ENCODE measurements at places on chromosomes 4 and X.

- DNase-seq = no peak
Observed at GRCh38 chr4:139223682-139224317, 46.8 kb upstream of the ELF2 start.

DNA sequence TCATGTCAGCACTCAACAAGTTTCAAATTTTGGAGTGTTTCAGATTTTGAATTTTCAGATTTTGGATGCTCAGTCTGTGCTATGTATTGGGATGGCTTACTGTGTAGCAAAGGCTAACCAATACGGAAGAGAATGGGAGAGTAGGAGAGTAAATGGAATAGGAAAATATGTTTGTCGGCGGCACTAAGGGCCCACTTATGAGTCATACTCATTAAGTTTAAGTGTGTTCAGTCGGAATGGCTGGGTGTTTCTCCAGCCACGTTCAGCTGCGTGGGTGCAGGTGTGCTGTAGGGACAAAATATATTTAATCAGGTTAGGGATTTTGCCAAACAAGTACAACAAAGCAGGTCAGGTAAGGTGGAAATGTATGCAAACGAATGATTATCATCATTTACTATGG, 13.6 kb downstream of the FTHL17 start:
- DNase-seq = no peak

- DNase-seq = no peak
Observed at GRCh38 chrX:20454117-20454516, 187.4 kb upstream of the RPS6KA3 start.

DNA sequence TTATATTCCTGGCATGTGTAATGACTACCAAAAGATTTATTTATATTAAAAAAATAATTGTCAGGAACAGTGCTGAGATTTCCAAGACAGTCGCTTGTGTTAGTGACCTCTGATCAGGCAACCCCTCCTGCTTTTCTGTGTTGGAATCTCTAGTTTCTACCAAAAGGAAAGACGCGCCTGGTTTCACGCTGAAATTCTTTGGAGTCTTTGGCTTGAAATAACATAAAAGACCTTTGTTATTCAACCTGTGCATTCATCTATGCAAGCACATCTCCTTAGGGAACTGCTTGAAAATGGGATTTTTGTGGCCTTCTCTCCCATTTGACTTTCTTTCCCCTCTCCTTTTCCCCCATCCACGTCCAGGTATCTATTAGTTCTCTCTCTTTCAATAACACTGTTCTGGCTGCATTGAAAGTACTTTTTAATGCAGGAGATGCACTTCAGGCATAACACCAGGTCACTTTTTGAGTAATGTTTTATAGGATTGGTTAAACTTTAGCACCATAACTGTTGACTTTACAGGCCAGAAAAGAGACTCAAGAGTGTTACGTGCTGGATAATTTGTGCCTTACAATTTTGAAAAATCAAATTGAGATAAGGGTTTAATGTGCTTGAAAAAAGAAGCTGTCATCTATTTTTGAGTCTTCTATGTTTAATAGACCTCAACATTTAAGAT, 172.7 kb downstream of the GPAT3 start:
- no peak for DNase-seq

- no peak for DNase-seq
Observed at GRCh38 chr4:13903901-13904300, 276.4 kb upstream of the BOD1L1 start.

DNA sequence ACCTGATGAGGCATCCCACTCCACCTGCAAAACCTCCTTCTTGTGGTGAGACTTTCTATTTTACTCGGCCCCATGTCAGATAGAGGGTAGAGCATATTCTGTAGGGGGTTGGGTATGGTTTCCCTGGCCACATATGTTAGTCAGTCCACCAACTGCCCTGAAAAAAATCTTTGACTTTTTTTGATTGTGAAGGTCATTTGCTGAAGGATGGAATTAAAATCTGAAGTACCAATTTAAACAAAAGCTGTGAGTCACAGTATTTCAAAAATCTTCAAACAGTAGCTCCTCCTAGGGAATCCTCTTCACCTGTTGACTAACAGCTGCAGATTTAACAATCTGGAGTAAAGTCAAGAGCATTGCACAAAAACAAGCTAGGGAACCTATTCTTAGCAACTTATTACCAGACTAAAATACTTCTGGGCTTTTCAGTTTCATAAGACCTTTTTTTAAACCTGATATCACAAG, 8.0 kb upstream of the CCDC110 start:
- no peak for DNase-seq

DNA sequence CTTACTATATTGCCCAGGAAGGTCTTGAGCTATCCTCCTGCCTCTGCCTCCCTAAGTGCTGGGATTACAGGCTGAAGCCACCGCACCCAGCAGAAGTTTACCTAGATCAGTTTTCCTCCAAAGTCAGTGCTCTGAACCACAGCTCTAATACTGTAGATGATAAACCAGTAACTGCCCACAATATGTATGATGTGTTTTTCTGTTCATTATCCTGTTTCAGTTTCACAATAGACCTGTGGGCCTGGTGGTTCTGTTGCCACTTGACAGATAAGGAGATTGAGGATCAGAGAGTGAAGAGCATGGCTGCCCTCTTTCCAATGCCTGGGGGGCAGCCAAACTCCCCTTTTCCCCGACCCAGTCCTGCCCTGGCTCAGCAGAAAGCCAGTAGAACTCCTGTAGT, 87.0 kb downstream of the EFNB1 start:
- no peak for DNase-seq

- DNase-seq = no peak
Observed at GRCh38 chr4:82194329-82194728, 179.5 kb downstream of the HNRNPD start.

DNA sequence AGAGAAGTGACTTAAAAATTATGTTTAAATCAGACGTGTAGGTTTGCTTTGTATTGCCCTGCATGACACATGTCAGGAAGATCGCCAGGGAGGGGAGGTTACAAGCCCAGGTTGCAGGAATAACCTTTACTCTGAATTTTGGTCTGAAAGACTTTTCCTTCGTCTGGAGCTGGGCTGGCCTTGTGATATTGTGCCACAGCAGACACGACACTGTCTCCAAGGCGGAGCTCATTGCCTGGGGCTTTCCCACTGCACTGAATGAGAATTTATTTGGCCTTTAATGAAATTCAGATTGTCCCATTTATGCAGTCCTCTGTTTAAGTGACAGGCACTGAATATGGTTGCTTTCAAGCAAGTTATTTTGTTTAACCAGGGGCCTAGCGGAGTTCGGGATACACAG, 45.1 kb downstream of the RHOH start:
- DNase-seq = no peak

- DNase-seq = no peak
Observed at GRCh38 chrX:114058988-114059418, 524.9 kb upstream of the HTR2C start.

- no peak for DNase-seq
Observed at GRCh38 chrX:16112428-16112827, 10.9 kb upstream of the GRPR start.

DNA sequence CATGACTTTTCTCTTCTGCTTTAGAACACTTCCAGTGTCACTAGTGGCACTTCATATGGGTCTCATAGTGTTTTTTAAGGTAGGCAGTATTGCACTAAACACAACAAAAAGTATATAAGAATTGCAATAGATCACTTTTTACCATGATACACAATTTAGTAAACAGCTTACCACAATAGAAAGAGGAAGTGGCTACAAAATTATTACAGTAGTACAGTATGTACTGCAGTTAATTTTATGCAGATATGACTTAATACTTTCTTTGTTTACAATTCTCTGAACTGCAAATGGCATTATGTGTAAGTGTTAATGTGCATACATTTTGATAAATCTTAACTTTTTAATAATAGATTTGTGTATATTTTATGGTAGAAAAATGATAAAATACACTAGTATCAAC, 157.3 kb downstream of the RRAGB start:
- no peak for DNase-seq

DNA sequence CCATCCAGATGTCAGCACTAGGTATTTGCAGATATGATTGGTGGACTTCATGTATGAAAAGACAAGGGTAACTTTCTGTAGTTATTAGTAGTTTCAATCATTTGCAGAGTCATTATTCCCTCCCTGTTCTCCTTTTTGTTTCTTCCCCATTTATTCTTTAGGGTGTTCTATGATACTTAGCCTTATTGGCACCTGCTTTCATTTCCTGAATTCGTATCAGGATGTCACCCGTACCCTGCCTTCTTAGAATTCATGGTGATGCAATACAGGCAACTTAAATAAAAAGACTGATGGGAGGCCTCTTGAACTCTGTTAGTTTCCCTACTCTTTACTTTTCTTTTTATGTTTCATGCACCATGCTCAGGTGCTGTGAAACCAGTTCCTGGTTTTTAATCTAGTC, 24.2 kb downstream of the MAGED1 start:
- no peak for DNase-seq

DNA sequence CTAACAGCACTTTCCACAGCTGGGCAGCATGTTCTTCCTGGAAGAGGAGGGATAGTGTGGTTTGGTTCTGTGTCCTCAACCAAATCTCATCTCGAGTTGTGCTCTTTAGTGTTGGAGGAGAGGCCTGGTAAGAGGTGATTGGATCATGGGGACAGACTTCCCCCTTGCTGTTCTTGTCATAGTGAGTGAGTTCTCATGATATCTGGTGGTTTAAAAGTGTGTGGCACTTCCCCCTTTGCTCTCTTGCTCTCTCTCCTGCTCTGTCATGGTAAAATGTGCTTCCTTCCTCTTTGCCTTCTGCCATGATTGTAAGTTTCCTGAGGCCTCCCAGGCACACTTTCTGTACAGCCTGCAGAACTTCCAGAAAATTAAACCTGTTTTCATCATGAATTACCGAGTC, 133.7 kb upstream of the NDP start:
- DNase-seq = no peak

DNA sequence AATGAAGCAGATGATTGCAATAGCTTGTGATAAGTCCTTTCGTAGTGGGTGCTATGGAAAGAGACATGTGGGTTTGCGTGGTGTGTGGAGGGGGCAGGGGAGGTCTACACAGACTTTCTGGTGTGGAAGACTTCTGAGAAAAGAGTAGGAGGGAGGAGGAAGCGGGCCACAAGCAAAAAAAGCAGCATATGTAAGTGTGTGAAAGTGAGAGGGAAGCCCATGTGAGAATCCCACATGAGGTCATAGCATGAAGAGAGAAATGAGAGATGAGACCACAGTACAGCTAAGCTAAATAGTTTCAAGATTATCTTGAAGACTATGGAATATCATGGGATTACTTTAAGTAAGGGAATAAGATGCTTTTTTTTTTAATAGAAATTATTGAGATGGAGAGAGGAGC, 2039.9 kb upstream of the TENM3 start:
- DNase-seq = no peak

- no peak for DNase-seq
Observed at GRCh38 chrX:101452056-101452455, 33.2 kb upstream of the ARMCX4 start.

- DNase-seq = no peak
Observed at GRCh38 chr4:36609661-36610060, 328.2 kb downstream of the DTHD1 start.

GRCh38 chr4:169565606-169566005, 46.8 kb downstream of the NEK1 start:
- DNase-seq = no peak

DNA sequence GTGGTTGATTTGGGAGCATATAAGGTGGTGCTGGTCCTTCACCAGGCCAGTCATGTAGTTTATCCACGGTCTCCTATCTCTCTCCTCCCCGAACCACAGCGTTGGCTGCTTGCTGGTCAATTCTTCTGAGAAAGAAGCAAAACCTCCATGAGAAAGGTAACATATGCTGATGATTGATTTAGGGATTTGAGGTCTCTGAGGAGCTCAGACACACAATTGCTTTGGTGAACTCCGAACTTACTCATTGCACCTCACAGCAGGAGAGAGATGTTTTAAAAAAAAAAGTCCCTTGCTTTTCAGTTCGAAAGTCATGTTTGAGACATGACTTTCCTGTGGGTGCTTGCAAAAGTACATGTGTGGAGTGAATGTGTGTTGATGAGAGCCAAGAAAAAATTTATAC, 100.2 kb downstream of the TSPAN7 start:
- DNase-seq = no peak
